EH (cell line): ENCODE measurements at places on chromosomes 2 and 18.
A peak's percentile ranks its signal among the peaks of the same experiment; 100 is the strongest.

GRCh38 chr2:12577567-12578253 lies 139.0 kb upstream of the TRIB2 start:
- no peak for DNase-seq

DNA sequence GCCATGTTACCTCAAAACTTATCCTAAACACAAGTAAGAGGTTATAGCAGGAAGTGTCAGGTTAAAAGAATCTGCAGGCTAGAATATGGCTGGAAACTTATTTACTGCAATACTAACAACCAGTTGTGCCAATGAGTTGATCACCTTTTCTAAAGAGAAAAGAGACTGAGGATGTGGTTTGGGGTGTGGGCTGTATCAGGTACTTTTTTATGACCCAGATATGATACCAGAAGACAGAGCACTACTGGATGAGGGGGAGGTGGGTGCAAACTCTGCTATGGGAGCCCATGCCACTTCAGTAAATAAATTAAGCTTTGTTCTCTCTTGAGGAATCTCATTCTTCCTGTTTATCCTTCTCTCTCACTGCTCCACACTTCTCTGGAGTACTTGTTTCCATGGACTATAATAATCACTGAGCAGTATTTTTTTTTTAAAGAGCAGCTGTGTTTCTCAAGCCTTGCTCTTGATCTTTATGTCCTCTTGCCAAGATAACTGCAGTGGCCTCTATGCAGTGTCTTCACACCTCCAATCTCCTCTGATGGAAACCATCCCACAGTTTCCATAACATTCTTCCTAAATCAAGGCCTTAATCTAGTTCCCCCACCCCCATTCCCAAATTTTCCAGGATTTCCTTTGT lies 51.2 kb upstream of the NOSTRIN start:
- no peak for DNase-seq

- DNase-seq, result peak; percentile 25
Observed at GRCh38 chr2:44949329-44950151, 8.0 kb downstream of the SIX3 start.

- DNase-seq, result peak; percentile 18
Observed at GRCh38 chr2:238160206-238161129, 1.7 kb downstream of the ERFE start.

DNA sequence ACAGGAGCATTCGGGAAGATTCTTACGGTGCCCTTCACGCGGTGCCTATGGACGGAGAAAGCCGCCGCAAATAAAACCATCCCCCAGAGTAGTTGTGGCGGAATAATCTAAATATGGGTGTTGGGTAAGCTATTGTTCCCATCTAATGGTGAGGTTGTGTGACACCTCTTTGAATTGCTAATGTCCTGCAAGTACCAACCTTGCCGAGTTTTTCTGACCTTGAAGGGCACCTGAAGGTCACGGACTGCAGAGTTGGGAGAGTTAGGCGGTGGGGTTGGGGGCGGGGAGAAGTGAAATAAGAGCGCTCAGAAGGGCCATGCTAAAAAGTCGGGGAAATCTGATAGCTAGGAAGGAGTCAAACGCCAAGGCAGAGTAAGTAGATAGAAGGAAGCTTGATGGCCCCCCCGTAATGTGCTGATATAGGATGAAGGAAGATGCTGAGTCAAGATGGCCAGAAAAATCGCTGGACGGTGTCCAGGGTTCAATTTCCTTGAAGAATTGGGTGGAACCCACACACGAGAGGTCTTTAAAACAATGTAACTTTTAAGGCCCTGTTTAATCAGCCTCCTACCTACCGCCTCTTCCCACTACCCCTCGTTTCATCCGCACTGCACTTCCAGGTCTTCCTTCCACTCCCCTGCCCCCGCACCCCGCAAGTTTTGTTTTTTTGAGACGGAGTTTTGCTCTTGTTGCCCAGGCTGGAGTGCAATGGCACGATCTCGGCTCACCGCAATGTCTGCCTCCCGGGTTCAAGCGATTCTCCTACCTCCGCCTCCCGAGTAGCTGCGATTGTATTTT lies 600 bp downstream of the KATNAL2 start:
- DNase-seq, result peak; percentile 47

DNA sequence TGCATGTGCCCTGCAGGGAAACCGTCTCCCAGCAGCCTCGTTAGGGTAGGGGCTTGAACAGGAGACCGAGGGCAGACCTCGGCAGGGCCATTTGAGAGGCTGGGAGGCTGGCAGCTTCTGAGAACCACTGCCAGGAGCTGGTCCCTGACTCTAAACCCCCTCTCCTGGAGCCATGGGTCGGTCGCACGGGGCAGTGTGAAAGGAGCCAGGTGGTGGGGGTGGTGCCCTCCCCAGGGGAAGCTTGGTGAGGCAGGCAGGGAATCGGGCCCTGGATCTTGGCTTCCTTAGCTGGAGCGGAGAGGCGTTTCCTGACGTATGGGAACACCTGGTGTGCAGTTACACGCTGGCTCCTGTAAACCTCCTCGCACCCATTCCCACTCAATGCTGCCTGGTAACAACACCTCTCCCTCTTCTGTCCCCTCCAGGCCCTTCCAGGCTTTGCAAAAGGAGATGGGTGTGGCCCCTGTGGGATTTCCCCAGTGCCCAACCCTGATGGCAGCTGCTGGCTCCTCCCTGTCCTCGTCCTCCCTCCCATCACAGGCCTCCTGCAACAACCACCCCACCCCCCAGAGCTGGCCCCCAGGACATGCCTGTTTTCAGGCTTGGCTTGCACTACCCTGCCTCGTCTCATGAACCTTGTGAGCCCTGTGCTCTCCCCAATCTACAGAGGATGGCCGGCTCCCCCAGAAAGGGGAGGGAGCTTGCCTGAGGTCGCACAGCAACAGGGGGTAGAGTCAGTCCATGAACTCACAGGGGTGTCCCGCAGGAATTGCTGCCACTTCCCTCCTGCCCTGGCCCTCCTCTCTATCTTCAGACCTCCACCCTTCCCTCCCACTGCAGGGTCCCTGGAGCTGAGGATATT lies 24.4 kb downstream of the ADRA2B start:
- DNase-seq, result no peak

DNA sequence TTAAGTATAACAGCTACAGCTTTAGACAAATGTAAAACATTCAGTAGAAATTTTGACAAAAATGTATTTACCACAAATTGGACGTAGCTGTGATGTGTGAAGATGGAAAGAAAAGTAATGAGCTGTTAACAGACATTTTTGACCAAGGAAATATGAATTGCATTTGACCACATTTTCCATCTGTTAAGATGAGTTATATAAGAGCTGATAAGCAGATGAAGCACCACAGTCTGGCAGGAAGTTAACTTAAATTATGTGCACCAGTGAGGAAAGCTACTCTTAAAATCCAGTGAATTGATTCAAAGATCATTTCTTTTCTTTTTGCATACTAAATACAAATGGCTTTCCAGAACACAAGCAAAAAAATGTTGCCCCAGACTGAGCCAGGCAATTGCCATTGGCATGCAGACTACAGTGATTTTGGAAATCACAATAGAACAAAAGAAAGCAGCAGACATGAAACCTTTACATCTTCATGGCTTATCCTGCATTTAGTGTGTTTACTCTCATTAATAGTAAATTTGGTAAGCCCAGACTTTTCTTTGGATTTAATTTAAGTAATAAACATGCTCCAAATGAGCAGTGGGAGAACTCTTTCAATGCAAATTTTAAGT lies 493.7 kb downstream of the TMX3 start:
- DNase-seq, result peak; percentile 43

DNA sequence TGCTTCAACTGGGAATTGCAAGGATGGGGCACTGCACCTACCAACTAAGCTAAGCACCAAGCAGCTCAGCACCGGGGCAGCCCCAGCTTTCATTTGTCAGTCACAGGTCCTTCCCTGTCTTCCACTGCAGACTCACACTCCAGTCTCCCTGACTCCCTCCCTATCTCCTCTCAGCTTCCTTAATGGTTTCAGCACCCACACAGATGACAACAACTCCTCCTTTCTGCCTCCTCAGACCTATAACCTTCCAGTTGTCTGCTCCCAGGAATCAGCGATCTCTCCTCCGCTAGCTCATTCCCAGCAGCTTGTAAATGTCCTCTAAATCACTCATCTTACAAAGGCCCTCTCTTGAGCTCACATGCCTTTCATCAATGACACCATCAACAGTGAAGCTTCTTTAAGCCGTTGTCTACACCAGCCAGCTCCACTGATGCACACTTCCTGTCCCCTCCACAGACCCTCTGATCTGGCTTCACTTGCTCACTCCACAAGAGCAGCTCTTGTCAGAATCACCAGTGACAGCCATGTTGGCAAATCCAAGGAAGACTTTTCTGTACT lies 32.1 kb downstream of the CLASP1 start:
- peak; percentile 38 for DNase-seq

DNA sequence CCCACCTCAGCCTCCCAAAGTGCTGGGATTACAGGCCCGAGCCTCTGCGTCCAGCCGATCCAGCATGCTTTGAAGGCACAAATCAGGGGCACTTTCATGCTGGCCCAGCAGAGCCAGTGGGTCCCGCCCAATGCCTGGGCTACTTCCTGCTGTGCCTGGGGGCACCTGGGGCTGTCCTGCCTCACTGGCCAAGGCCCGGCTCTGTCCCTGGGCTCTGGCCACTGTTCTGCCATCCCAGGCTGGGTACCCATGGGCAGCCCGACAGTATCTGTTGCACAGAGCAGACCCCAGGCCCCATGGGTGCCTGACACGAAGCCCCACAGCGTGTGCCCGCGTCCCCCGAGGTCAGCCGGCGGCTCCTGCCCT lies 6.8 kb upstream of the GAL3ST2 start:
- no peak for DNase-seq

DNA sequence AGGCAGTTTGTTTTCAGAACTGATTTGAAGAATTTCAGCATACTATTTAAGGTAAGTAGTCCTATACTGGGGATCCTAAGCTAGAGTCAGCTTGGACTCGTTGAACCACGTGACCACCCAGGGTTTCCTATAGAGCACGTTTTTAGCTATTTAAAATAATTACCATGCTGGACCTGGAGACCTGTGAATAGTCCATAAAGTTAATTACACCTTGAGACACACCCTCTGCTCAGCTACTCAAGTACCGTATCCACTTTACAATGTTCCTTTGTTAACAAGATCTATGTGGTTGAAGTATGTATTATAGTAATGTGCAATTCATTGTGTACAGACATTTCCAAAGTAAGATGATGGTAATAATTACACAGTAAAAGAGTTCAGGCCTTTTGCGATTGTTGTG lies 67.6 kb downstream of the CRIM1 start:
- DNase-seq, result no peak

GRCh38 chr18:78497641-78498040 lies 482.0 kb upstream of the SALL3 start:
- DNase-seq, result no peak

DNA sequence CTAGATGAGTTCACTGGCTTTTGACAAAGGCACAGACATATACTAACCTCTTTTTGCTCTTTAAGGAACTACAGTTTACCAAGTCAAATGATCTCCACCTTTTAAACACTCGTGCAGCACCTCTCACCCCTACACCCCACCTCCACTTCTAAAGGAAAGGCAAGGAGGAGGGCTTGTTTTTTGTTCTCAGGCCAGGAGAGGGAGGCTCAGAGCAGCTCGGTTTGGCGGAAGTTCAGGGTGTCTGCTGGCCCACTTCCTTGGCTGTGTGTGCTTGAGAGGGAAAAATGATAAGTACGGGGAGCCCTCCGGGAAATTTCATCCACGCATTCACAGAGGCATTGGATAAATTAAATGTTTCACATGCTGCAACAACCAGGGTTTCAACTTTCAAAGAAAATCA lies 667.9 kb downstream of the BCL11A start:
- DNase-seq, result peak; percentile 1

DNA sequence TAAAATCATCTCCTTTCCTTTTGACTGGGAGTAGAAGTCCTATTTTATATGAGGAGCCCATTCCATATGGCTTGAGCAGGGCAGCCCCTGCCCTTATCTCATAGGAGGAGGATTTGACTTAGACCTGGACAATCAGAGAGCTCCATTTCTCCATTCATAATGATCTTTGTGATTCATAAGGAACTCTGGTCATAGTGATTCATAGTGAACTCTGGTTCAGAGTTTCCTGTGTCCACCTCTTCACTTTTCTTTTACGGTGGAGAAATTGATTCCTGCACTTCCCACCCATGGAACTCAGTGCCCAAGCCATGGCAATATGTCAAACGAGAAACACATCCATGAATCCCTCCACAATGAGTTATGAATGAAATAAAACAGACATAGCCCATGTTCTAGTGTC lies 12.8 kb upstream of the MYO3B start:
- peak; percentile 17 for DNase-seq

DNA sequence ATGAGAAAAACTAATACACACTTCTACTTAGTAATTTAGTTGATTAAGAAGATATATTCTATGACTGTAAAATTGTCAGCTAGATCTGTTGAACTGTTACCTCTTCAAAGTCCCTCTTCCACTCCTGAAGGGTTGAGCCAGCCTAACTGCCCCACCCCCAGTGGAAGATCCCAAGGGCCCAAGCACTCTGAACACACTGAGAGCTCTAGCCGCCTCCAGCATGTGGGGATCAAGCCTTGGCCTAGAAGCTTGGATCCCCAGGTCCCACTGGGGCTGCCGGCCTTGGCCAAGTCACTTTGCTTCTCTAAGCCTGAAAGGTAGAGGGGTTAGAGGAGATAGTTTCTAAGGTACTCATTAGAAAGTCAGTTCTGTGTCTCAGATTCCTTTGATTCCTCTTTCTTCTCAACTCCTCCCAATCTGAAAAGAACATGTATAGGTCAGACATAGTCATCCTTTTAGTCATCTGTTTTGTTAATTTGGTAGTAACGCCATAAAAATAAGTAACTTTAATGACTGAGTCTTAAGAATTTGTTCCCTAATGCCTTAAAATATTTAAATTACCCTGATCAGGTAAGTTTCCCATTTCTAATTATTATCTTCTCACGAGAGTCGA lies 5.6 kb downstream of the CPSF3 start:
- DNase-seq, result peak; percentile 66

DNA sequence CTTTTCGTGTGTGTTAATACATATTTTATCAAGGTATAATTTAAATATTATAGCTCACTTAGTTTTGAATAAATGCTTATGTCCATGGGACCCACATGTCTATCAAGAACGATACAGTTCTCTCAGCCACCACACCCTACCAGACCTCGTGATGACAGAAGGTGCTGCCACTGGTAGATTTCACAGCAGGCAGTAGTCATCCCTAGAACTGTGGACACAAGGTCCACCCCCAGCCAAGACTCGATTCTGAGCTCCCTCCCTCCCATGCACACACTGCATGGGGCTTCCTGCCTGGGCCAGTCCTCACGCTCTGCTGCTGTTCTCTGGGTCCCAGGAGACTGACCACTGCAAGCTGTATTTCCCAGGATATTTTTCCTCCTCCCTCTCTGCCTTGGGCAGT lies 26.5 kb upstream of the CREB1 start:
- DNase-seq, result peak; percentile 59

- DNase-seq, result no peak
Observed at GRCh38 chr2:219225350-219225749, 4.1 kb downstream of the ATG9A start.

DNA sequence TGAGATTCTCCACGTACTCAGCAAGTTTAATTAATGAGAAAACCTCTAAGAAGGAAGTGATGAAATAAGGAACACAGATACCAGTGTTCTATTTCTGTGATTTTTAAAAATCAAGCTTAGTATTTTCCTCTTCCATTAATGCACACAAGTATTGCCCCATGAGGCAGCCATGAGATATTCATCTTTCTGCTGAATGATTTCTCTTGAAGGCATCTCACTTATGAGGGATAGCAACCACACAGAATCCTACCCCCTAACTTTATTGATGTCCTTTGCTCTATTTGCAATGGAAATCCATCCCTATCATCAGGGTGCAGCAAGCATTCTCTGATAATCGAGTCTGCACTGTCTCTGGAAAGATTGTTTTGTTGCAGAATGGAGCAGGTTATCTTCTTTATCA lies 244.1 kb upstream of the NRP2 start:
- DNase-seq, result peak; percentile 63
